Activated naive CD4-positive, alpha-beta T cell treated with anti-CD3 and anti-CD28 coated beads for 36 hours (primary cell): ENCODE measurements at places on chromosomes 2 and 18. TPM values are rescaled to one million over a fixed set of nuclear protein-coding genes. Genes with fewer than 3 reads are reported as not detected.

M1AP gene
- total RNA-seq = 0.10 TPM

CRYGC gene
- not detected for total RNA-seq

PROM2 gene
- 0.45 TPM for total RNA-seq

FSHR gene
- not detected for total RNA-seq

ANKRD30BL gene
- total RNA-seq = not detected

AGBL5 gene
- total RNA-seq = 19.1 TPM

VWA3B gene
- 0.43 TPM for total RNA-seq

LCT gene
- total RNA-seq = 0.07 TPM

EFHD1 gene
- total RNA-seq = 2.0 TPM

SLC38A11 gene
- not detected for total RNA-seq

DNA sequence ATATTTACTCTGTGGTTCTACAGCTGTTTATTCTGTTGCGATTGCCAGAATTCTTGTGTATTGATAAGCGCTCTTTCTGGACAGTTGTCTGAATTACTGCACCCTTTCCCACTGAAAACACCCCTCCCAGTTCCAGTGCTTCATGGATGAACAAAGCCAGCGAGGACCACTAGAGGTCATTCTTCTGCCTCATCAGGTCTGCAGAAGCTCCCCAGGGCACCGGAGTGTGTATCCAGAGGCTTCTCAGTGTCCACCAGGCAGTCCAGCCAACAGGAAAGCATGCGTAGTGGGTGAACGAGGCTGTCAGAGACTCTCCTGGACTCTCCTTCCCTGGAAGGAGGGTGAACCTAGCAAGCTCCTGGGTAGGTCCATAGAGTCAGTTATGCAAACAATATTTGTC, 40.6 kb upstream of the INHBB start:
- DNase-seq = no peak

GRCh38 chr2:203340791-203341487, 12.7 kb downstream of the ABI2 start:
- no peak for DNase-seq

- DNase-seq = no peak
These were observed 204.1 kb downstream of the NDUFA10 start for GRCh38 chr2:239820836-239821693.

DNA sequence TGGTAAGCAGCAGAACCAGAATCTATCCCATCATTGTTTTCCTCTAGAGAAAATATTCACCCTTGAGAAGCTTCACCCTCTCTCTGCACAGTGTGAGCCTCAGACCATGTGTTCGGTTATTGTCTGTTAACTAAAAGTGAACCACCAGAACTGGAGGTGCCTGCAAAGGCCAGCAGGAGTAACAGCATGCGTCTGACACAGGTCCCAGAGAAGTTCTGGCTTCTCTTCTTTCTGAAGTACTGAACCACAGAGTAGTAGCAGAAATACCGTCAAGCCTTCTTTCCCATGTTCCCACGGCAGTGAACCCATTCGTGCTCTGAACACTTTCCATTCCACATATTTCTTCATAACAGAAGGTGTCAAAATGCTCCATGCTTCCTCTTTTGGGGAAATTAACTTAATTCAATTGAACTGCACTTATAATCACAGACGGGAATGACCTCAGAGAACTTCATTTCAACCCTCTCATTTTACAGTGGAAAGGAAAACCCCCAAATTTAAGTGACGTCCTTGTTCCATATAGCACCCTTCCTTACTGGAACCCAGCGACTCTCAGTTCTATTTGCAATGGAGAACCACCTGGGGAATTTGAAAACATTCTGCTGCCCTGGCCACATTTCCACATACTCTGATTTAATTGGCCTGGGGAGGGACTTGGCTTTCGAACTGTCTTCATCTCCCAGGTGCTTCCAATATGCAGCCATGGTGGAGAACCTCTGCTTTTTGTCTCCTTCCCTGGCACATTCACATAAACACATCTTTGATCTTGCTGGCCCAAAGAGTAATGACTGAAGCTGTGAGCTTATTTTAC, 519.1 kb downstream of the RNF144A start:
- DNase-seq = no peak

GRCh38 chr18:62209046-62209445, 22.0 kb downstream of the RELCH start:
- DNase-seq = no peak

DNA sequence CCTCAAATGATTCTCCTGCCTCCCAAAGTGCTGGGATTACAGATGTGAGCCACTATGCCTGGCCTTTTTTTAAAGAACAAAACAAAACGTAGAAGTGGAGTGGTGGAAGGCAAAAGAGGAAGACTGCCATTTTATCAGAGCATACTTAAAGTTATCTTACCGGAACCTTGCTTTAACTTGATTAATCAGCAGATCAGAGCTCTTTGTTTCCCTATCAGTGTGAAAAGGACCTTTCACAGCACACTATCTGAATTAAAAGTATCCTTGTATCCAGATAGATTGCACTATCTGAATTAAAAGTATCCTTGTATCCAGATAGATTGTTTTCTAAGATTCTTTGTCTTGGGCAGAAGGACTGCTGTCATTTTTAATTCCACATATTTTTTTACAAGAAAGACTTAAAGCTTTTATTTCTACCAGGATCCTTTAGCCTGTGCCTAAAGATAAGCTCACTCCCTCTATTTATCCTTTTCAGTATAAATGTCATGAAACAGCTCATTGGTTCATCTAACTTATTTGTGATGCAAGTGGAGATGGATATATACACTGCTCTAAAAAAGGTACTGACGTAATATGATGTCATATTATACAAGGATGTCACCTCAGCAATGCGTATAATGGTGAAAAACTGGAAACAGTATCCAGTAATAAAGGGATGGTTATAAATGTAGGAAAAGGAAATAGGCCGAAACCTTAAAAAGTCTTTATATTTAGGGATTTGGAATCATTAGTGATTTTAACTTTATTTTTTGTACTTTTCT, 17.8 kb downstream of the GMCL1 start:
- DNase-seq = no peak

DNA sequence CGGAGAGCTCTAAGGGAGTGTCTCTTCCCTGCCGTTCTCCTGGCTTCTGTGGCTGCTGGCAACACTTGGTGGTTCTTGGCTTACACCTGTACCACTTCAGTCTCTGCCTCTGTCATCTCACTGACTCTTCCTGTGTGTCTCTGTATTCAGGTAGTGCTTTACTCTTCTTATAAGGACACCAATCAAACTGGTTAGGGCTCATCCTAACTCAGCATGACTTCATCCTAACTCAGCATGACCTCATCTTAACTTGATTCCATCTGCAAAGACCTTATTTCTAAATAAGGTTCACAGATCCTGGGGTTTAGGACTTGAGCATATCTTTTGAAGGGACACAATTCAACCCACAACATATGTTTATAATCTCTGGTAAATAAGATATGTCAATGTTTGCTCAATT, 51.6 kb upstream of the DSEL start:
- no peak for DNase-seq

- DNase-seq = no peak
These were observed 36.8 kb downstream of the SLC66A2 start for GRCh38 chr18:79914614-79915160.

GRCh38 chr18:10374636-10375293, 79.7 kb upstream of the APCDD1 start:
- no peak for DNase-seq

- DNase-seq = no peak
These were observed 411.7 kb downstream of the SOCS6 start for GRCh38 chr18:70700496-70700895.

GRCh38 chr18:75824661-75825060, 397.2 kb upstream of the SMIM21 start:
- no peak for DNase-seq

GRCh38 chr2:37390777-37391176, 46.3 kb downstream of the QPCT start:
- no peak for DNase-seq

- DNase-seq = no peak
These were observed 9.8 kb downstream of the RIOK3 start for GRCh38 chr18:23462876-23463275.

DNA sequence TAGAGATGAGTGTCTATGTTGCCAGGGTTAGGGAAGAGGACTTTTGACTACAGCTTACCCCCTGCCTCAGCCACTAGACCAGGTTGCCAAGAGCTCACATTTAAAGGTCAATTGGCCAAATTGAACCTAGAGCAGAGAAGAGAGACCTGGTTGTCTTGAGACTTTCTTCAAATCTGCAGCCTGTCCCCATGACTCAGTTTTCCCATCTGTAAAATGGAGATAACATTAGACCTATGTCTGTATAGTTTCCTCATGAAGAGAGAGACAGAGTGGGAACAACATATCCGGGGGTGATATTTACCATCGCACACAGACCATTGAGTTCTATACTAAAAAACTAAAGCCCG, 1.6 kb upstream of the LIPG start:
- DNase-seq = no peak

- no peak for DNase-seq
These were observed 102.3 kb downstream of the TCF4 start for GRCh38 chr18:55485666-55486065.
